ENCODE measurements at places on chromosomes 2 and 18. TPM values are rescaled to one million over a fixed set of nuclear protein-coding genes. Genes with fewer than 3 reads are reported as not detected.

The TMEM37 gene
- 0.40 TPM for total RNA-seq

- H3K27me3 ChIP-seq, result no peaks in the 10 kb centered on the region
- DNase-seq, result no peak
- H3K27ac ChIP-seq, result no peak overlapping the region
- H3K4me1 ChIP-seq, result peaks cover 16% of the 10 kb centered on the region
- H3K36me3 ChIP-seq, result no peaks in the 10 kb centered on the region
- H3K4me3 ChIP-seq, result no peak overlapping the region
These were observed 213.2 kb upstream of the HS6ST1 start for GRCh38 chr2:128531856-128532255.

- no peaks in the 10 kb centered on the region for H3K4me1 ChIP-seq
- H3K27me3 ChIP-seq, result peaks cover 22% of the 10 kb centered on the region
- H3K27ac ChIP-seq, result no peak overlapping the region
- no peaks in the 10 kb centered on the region for H3K36me3 ChIP-seq
- H3K4me3 ChIP-seq, result no peak overlapping the region
These were observed 40.5 kb downstream of the CROCC2 start for GRCh38 chr2:240946654-240947053.

The SIX2 gene
- total RNA-seq, result 42.8 TPM

The RIT2 gene
- not detected for total RNA-seq

The TYW5 gene
- total RNA-seq, result 7.4 TPM

The TNFRSF11A gene
- not detected for total RNA-seq

- H3K27ac ChIP-seq, result no peak overlapping the region
- H3K36me3 ChIP-seq, result no peaks in the 10 kb centered on the region
- no peak overlapping the region for H3K4me3 ChIP-seq
- no peaks in the 10 kb centered on the region for H3K27me3 ChIP-seq
These were observed 103.4 kb downstream of the NRP2 start for GRCh38 chr2:205785507-205786260.

GRCh38 chr2:11563784-11564666, 30.2 kb downstream of the GREB1 start:
- H3K27ac ChIP-seq, result no peak overlapping the region
- no peak for DNase-seq
- H3K4me3 ChIP-seq, result no peak overlapping the region
- no peaks in the 10 kb centered on the region for H3K4me1 ChIP-seq
- H3K27me3 ChIP-seq, result peaks cover 13% of the 10 kb centered on the region
- H3K36me3 ChIP-seq, result no peaks in the 10 kb centered on the region

GRCh38 chr2:8481463-8482009, 200.3 kb upstream of the ID2 start:
- H3K36me3 ChIP-seq, result no peaks in the 10 kb centered on the region
- H3K4me1 ChIP-seq, result no peaks in the 10 kb centered on the region
- peaks cover 12% of the 10 kb centered on the region for H3K27me3 ChIP-seq
- no peak for DNase-seq
- no peak overlapping the region for H3K27ac ChIP-seq

Data from osteocyte (in vitro differentiated cells).